Activated CD4-positive, alpha-beta T cell treated with anti-CD3 and anti-CD28 coated beads for 48 hours (primary cell): ENCODE measurements at places on chromosomes 11 and 22.

GRCh38 chr11:36257351-36257750 is 31.9 kb downstream of the COMMD9 start:
- DNase-seq, result no peak

DNA sequence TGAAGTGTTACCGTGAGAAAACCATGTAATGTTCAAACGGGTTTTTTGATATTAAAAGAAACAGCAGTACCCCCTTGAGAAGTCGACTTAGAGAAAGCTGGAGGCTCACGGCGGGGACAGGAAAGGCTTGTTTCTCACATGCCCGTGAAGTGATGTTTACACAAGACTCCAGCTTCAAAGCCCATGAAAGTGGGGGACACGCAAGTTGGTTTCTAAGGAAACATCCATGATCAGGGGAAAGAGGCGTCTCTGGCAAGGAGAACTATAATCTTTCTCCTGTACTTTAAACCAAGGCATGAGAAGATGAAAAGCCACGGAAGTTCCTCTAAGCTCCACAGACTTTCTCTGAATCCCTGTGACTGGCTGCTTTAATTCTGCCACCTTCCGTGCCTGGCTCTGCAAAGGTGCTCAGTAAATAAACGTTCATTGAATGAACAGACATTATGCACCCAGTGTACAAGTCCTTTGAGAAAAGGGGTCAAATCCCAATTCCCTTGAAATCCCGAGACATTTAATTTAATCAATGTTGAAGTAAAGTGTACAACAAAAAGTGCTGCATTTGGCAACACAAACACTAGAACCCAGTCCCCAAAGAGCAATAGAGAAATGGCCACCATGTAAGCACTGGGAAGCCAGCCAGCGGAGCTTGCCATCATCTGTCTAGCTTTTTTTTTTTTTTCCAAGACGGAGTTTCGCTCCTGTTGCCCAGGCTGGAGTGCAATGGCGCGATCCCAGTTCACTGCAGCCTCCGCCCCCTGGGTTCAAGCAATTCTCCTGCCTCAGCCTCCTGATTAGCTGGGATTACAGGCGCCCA is 58.7 kb downstream of the AHNAK start:
- no peak for DNase-seq

DNA sequence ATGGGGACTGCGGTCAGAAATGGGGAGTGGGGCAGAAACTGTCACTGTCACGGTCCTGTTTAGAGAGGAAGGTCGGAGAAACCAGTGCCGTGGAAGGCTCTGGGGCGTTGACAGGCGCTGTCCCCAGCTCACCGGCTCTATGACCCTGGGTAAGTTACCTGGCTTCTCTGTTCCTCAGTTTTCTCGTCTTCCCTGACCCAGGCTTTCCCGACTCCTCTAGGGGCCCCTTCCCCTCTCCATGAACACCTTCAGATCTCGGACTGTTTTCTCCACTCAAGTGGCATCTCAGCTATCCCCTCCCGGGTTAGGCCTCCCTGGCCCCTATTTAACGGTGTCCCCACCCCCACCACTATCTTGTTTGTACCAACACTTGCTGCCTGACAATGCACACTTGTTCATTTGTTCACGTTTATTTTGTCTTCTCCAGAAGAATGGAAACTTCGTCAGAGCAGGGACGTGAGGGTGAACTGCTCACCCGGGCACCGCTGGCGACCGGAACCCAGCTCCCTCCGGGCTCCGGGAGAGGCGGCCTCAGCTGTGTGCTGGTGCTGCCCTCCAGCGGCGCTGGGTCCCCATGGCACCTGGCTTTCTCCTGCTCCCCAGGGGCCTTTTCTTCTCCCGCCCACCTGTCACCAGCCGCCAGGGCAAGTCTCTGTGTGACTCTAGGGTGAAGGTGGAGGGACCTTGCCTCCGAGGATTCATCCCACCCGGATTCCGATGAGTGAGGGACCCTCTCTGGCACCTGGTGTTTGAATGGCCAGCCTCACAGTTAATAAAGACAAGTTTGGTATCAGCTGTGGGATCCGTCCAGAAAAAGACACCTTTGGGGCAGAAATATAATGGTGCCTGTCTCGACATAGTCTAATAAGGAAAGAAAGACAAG is 33.1 kb upstream of the SLC35C1 start:
- DNase-seq, result peak; percentile 94

DNA sequence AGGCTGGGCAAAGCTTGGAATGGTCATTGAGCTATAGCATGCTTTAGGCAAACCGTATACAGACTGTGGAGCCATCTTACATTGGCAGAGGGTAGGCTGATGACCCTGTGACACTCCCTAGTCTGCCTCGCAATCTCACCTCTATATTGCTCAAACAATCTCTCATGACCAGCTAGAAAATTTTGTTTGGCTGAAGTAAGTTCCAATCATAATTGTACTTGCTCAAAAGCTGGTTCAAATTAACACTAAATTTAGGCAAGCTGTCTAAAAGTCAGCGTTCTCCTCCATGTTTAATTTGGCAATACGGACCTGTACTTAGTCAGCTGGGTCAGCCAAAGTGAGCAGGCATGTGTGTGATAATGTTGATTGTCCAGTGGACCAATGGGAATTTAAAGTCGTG is 133.0 kb downstream of the SWAP70 start:
- no peak for DNase-seq

DNA sequence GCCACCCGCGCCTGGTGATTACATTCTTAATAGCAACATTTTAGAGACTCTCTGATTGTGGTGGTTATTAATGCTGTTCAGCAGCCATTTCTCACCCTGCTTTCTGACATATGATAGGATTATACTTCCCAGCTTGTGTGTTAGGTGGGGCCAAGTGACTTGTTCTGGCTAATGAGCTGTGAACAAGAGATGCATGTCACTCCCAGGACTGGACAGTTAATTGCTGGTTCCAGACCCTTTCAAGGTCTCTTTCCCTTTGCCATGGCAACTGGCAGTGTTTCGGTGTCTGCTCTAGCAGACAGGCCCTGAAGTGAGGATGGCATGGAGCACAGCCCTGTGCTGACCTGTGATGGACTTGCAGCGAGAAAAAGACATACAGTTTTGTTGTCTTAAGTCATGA is 8.9 kb upstream of the PTPRJ start:
- DNase-seq, result no peak

- DNase-seq, result no peak
Measured at GRCh38 chr22:40335358-40335757, 10.9 kb upstream of the ADSL start.

- DNase-seq, result no peak
Measured at GRCh38 chr11:109133159-109133558, 288.8 kb upstream of the C11orf87 start.

DNA sequence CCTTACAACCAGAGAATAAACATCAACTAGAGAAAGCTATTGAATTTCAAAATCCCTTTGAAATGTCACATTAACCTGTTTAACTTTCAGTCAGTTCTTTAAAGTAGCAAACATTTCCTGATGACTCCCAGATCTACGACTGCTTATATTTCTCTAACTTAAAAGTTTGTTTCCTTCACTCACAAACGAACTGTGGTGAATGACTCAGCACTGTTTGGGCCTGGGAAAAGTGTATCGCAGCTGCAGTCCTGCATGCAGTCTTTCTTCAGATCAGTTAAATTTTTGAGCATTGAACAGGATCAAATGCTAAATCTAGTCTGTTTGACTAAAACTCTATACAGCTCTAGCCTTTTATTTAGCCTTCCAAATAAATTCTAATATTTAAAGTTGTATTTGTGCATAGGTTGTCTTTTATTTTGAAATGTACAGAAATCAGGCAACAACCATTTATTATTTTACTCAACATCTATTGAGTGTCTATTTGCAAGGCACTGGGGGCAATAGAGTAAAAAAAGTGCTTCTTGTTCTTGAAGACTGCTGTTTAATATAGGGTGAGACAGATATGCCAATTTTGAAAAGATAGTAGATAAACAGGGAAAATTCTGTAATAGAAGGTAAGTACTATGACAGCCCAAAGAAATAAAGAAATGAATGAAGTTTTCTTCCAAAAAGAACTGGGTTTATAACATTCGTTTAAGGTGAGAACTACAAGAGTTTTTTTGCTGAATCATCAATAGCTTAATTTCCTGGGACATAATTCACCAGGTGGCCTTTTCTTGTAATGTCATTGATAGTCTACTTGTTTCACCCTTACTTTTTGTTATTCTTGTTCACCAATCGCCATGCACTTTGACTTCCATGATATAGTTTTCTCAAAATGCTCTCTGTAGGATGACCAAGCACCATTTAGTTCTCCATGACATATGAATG is 235.4 kb downstream of the METTL15 start:
- no peak for DNase-seq

- no peak for DNase-seq
Measured at GRCh38 chr11:42043312-42043711, 583.9 kb upstream of the LRRC4C start.

- DNase-seq, result no peak
Measured at GRCh38 chr11:111911563-111912401, at the start of gene CRYAB. TSS of gene CRYAB (minus strand) at chr11:111911770. CDS start at chr11:111911724, 46 bp downstream.

DNA sequence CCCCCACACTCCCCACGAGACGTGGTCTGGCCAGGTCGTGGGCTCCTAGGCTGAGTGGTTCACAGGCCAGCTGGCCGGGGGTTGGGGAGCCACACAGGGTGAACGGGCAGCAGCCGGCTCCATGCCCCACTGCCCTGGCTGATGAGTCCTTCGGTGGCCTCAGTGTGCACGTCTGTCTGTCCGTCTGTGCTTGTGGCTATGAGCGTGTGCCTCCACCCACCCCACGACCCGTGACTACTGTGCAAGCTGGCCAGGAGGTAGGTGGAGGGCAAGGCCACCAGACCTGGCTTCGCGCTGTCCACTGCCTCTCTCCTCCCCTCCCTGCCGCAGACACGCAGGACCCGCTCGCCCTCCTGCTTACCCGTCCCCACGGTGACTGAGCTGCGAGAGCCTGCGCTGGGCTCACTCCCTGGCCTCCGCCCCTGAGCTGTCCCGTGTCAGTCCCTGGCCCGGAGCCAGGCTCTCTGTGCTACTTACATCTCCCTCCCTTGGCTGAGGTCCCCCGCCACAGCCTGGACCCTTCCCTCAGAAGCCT is 14.1 kb downstream of the CSDC2 start:
- no peak for DNase-seq

DNA sequence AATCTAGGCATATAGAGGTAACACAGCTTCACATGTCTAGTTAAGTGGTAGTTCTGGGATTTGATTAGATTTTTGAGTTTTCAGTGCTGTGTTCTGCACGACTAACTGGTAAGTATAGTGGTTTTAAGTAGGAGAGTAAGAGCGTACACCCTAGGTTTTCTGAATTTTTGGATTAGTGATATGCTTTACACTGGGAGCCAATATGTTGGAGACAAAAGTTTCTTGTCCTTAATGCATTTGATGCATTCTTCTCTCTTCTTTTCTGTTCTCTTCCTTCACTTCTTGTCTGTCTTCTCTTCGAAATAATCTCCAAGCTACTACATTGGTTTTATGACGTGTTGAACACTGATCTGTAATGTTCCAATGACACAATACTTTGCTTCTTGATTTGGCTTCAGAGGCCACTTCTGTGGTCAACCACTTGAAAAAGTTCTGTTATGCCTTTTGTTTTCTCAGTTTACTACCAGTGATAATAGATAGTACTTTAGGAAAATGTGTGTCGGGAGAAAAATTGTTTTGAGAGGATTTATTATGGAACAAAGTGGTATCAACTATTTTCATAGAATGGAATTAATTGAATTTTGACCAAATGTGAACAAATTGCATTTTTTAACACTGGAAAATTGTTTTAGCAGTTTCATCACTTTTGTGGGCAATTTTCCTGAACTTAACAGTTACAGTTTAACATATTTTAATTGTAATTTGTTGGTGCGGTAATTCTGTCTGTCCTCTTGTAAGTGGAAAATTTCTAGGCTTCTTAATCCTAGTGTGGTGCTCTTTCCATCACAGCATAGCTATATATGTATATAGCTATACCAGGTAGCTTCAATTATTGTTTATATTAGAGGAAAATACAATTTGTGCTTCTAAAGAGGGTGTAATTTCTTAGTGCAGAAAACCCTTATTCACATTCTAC is 2.6 kb downstream of the PDE3B start:
- no peak for DNase-seq

- DNase-seq, result no peak
Measured at GRCh38 chr22:36771356-36772063, 4.4 kb downstream of the IFT27 start.

DNA sequence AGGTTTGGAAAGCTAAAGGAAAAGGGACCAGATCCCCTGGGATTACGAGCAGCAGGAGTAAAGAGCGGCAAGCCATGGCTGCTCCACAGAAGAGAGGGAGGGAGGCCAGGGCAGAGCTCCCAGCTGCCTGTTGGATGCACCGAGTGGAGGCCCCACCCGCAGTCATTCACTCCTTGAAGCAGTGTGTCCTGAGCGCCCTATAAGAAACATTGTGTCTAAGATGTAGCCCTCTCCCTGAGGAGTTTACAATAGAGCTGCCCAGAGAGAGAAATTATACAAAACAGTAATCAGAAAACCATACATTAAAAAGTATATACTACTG is 54.7 kb upstream of the CSNK2A3 start:
- no peak for DNase-seq

DNA sequence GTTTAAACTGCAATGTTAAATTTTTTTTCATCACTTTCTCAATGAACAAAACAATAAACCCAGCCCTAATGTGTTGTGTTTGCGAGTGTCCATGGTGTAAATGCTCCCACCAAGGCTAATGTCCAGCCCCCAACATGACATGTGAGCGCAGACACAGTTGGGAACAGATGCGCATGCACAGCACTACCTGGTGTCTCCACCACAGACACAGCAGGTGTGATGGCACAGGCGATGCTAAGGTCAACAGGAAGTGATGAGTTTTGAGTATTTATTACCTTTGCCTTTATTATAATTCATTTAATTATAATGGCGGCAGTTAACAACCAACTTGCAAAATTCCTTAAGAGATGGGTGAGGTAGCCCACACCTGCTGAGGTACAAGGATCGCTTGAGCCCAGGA is 42.9 kb downstream of the MICAL3 start:
- no peak for DNase-seq

GRCh38 chr11:36296884-36297543 is 926 bp downstream of the PRR5L start:
- DNase-seq, result no peak

DNA sequence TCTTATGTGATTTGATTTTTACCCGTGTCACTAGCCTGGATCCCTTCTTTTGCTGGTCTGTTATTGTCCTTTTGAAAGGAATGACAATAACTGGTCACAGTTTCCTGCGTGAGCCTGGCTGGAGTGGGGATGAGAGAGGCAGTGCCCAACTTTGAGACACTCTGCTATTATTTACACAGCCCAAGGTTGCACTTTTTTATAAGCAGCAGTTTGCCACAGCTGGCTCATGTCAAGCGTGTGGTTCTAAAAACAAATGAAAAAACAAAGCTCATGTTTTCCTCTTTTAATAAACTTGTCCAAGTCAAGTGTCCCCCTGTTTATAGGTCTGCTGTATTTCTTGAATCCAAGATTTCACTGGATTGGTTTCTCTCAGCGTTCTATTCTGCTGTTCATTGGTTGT is 201.3 kb downstream of the GRIK4 start:
- no peak for DNase-seq
